ENCODE measurements at places on chromosomes 13 and 19. TPM values are rescaled to one million over a fixed set of nuclear protein-coding genes. Genes with fewer than 3 reads are reported as not detected.
A peak's percentile ranks its signal among the peaks of the same experiment; 100 is the strongest.

DNA sequence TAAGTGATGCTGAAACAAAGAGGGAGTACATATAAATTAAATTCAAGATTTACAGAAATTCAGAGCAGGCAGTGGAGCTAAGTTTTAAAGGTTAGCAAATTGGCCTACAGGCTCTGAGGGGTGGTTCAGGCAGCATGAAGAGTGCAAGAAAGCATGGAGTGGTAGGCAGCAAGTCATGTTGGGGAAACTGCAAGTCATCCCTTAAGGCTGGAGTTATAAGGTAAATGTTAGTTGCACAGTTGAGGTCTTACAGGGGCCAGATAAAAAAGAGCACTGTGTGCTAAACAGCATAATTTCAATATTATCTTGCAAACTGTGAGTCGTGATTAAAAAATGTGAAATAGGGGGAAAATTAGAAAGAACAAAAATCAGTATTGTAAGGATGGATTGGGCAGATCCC, 106.2 kb downstream of the VWA8 start:
- DNase-seq, result no peak

Gene CYP4F8
- total RNA-seq, result not detected

DNA sequence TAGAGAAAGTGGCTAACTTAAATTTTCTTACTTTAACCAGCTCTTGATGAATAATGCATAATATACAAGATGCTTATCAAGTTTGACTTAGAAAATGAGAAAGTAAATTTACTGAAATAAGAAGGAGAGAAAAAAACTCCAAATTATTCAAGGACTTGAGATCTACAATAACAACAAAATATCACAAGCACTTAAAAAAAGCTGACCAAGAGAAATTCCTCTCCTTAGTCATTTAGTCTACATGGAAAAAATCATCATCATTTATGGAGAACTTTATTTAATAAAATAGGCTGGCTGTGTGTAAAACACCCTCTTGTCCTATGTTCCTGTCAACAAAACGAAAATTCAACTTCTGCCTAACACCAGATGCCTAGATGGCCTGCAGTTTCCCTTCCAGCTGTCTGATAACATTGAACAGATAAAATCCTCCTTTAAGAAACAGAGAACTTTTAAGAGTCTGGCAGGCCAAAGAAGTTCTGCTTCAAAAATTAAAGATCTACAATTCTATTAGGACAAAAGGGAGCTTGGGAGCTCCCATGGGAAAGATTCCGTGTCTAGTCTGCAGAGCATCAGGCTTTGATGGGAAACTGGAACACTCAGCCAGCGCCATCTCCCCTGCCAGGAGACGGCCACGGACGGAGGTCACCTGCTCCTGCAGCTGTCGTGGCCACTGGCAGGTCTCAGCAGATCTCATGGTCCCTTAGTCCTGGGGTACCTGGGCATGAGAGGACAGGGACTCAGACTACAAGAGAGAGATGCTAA, 37.9 kb upstream of the ATP11A start:
- DNase-seq, result no peak

Gene ELSPBP1
- total RNA-seq, result not detected

DNA sequence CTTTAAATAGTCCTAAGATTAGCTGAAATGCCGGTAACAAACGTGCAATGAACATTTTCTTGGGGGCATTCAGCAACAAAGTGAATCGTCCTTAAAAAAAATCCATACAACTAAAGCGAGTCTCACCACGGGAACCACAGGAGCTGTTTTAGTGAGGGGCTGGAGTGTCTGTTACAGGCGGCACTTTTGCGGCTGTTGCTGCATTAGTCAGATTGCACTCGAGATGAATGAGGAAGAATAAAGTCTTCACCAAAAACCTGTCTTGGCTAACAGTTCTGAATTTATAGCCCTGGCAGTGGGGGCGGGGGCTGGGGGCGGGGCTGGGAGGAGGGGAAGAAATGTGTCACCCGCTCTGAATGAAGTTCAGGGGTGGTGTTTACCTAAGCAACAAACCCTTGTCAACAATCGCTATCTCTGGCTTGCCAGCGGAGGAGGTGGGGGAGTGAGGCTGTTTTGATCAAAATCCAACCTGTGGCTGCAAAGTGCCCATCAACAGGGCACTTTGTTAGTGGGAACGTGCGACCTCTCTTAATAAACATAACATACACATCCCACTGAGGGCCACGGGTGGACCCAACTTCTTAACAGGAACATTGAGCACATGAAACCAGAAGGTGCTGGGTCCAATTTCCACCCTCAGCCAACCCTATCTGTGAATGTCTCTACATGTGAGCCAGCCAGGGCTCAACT, 44.5 kb downstream of the RFX2 start:
- DNase-seq, result peak; percentile 80
